Inflammatory macrophage treated with lipopolysaccharide for 1 hour (primary cell): ENCODE measurements at places on chromosomes 2 and 18.

DNA sequence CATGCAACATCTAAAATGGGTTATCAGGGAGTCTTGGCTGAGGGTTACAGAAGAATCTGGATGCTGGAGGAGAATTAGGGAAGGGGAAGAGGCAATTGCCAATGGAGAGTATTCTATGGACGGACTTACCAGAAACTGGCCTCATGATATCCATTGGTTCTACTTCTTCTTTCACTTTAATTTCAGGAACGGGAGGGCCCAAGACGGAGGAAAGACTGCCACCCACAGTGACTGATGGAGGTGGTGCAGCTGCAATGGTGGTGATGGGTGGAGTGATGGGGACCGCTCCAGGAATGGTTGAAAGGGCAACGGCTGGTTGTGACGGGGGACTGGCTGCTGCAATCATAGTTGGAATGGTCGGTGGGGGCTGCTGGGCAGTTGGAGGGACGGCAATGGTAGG is 69.1 kb upstream of the AMMECR1L start:
- DNase-seq, result peak; percentile 66

- no peak for DNase-seq
Measured at GRCh38 chr18:34820360-34821065, 110.4 kb downstream of the DTNA start.

GRCh38 chr18:7273301-7273921 is 42.5 kb downstream of the LRRC30 start:
- DNase-seq, result peak; percentile 89

DNA sequence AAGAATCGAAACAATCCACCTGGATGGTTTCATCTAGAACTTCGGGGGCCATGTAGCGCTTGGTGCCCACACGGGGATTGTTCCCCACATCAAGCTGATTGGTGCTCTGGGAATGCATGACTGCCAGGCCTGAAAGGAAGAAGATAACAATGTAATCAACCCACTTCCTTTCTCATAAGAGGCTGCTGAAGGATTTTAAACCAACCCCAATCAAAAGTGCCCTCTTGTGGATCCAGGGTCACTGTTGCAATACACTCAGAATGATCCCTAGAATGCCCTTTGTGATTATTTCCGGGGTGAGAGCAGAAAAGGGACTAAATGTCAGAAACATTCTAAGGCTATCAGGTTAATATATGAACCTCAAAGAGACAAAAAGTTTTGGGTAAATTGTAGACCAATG is 115.2 kb downstream of the ACVR1 start:
- DNase-seq, result no peak

GRCh38 chr2:73176205-73176880 is 26.0 kb upstream of the NOTO start:
- no peak for DNase-seq

DNA sequence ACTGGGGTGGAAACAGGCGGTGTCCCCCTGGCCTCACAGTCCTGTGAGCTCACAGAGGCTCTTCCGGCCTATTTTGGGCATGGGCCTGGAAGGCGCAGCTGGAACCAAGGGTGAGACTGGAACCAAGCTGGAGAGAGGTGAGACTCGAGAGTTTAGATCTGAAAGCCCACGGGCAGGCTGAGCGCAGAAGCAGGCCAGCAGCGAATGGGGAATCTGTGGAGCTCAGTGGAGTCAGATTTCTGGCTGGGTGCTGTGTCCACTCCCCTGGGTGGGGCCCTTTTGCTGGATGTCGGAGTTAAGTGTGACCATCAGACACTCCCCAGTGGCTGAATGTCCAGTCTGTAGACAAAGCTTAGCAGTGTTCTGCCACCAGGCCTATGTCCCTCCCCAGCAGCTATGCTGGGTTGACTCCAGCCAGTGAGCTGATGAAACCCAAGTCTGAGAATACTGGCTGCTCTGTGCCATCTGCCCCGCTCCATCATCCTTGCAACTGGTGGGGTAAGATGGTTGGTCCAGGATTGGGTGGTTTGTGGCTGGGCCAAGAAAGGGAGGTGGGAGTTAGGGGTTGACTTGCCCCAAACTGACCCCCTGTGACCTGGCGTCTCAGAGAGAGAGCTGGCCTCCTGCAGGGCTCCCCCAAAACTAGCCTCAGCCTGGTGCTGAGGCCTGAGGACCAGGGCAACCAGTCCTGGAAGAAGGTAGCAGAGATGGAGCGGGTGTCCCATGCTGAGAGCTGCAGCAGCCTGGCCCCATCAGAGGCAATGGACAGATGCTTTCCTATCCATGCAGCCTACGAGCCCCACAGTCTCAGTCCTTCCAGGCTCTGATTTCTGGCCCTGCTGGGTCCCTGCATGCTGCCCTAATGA is 34.4 kb downstream of the CYP26B1 start:
- DNase-seq, result no peak

DNA sequence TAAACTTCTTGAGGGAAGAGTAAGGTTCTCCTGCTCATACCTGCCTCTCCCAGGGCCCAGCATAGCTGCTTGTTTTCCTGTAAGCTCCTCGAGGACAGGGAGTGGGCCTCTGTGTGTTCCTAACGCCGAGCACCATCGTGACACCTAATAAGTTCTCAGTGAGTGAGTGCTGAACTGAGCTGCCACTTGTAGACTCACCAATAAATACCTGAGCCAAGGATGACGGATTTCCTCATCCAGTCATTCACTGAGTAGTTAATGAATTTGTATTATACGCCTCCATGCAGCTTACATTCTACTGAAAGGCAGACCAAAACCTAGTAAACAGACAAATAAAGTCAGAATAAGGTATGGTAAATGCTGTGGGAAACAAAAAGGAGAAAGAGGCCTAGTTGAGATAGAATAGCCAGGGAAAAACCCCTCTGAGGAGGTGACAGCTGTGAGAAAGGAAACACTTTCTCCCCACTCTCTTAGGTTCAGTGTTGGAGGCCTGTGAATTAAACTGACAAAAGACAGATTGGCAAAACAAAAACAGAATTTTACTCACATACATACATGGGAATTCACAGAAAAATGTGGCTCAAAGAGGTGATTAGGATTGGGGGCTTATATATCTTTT is 138.6 kb downstream of the B3GNT2 start:
- DNase-seq, result no peak

GRCh38 chr2:47725808-47726207 is 57.1 kb upstream of the MSH6 start:
- no peak for DNase-seq

- DNase-seq, result no peak
Measured at GRCh38 chr2:156215656-156216055, 116.9 kb downstream of the NR4A2 start.

DNA sequence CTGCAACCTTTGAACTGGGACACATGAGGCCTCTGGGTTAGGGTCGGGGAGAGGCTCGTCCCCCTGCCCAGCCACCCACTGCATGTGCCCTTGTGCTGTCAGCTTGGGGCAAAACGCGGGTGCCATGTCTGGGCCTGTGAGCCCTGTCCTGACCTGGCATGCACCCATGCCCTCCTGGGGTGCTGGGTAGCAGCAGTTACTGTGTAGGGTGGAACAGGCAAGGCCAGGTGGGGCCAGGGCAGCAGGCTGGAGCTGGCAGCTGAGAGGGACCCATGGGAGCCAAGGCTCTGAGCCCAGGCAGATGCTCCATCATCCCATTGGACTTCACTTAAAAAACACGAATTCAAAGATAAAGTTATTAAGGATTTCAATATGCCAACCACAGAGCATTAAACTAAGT is 133.8 kb upstream of the REV1 start:
- no peak for DNase-seq

DNA sequence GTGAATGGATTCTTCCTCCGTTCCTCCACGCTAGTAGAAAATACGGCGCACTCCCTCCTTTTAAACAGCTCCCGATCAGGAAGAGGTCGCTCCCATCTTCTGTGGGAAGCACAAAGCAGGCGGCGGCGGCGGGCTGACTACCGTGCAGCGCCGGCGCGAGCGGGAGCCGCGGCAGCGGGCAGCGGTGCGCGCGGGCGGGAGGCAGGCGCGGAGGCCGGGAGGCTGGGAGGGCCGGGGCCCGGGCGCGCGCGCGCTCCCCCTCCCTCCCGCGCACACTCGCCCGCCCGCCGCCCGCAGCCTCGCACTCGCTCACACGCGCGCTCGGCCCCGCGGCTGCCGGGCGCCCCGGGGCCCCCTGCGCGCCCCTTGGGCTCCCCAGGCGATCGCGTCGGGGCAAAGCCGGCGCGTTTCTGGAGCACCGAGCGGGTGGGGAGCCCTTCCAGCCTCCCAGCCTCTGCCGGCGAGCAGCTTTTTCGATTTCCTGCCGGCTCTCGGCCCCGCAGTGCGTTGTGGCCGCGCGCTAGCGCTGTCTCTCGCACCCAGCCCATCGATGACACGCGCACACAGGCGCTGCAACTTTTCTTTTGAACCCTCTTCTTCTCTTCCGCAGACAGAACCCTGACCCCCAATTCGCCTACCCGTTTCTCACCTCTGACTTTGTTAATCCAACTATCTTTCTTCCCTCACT is at the start of gene SLC8A1:
TSS of gene SLC8A1 (minus strand) at position 173 of the 688 bp plus-strand sequence.
- no peak for DNase-seq

DNA sequence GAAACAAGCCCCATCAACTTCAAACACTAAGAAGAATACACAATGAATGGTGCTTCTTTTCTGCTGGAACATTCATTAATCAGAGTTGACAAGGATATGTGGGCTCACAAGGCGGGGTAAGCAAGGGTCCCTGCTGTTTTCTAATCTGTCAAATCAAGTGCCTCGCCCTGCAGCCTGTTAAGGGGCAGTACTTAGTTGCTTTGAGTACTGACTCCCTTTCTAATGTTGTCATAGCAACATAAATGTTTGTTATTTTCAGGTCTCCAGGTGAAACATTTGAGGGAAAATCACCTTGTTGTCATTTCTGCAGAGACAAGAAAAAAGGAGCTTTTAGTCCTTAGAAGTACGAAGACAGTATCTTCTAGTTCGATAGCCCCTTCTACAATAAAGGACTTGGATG is 284.7 kb upstream of the PKDCC start:
- DNase-seq, result no peak

DNA sequence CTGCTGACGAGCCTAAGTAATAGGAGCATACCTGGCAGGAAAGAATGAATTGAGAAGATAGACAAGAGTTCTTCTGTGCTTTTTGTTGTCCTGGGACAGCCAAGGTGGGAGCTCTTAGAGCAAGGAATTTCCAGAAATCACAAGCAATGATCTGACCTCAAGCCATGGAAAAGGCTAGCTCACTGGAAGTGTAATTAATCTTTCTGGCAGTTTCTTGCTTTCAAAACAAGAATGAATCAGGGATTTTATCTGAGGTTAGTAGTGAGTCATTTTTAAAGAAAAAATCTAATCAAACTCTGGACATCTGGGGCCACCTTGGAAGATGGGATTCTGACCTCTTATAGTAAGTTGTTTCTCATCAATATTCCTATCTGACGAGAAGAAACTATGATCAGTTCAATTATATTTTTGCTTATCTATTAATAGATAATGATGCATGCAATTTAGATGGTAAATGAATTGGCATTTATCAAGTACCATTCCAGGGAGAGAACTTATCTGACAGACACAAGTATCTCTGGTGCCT is 98.0 kb downstream of the ADCYAP1 start:
- DNase-seq, result no peak

- no peak for DNase-seq
Measured at GRCh38 chr18:35193316-35193715, 47.5 kb upstream of the ZNF397 start.

DNA sequence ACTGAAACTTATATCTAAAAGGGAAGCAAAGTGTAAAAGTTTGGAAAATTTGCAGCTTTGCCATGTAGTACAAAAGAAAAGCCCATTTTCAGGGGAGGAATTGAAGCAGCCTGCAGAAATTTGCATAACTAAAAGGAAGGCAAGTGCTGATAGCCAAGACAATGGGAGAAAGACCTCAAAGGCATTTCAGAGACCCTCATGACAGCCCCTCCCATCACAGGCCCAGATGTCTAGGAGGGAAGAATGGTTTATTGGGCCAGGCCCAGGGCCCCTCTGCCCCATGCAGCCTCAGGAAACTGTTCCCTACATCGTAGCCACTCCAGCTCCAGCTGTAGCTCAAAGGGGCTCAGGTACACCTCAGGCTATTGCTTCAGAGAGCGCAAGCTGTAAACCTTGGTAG is 14.4 kb upstream of the WDR75 start:
- DNase-seq, result no peak

DNA sequence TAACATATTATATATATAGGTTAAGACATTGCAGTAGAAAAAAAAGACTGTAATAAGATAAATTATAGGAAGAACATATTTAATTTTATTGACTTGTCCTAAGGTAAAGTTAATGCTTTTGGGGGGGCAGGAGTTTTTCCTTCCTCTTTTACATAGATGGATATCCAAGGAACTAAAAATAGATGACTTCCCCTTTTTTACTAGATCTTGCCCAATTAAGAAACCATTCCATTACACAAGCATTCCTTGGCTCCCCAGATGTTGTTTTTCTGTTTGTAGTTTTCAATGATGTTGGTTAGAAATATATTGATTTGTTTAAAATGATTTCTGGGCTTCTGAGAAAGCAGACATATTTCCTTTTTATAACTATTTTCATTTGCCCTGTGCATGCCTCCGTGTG is 22.4 kb upstream of the PMAIP1 start:
- DNase-seq, result peak; percentile 86

- DNase-seq, result no peak
Measured at GRCh38 chr2:40242315-40242714, 209.6 kb downstream of the SLC8A1 start.

- peak; percentile 44 for DNase-seq
Measured at GRCh38 chr2:195498176-195498575, 158.8 kb upstream of the SLC39A10 start.

GRCh38 chr18:80194874-80195570 is 52.3 kb downstream of the PARD6G start:
- DNase-seq, result no peak

DNA sequence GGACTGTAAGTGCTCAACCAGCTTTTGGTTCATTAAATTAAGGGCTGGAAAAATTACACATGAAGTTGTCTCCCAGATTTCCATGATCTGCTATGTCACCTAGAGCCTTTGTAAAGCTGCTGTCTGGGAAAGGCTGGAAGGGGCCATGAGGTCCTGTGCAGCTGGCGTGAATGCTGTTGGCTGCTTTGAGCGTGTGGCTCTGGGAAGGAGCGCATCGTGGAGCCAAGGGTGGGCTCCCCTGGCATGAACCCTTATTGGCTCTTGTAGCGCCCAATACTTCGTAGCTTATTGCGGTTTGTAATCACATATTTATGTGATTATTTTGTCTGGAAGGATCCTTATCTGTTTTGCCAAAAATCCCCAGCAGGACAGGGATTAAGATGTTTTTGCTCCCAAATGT is 70.5 kb upstream of the LMAN1 start:
- DNase-seq, result no peak
